ENCODE measurements at places on chromosomes 3 and 15. TPM values are rescaled to one million over a fixed set of nuclear protein-coding genes. Genes with fewer than 3 reads are reported as not detected.

GRCh38 chr15:99729920-99730319 is 3.3 kb downstream of the LYSMD4 start:
- no peak for DNase-seq

GRCh38 chr3:47385796-47386195 is 5.0 kb downstream of the PTPN23 start:
- no peak for DNase-seq

The RTP1 gene
- not detected for total RNA-seq

DNA sequence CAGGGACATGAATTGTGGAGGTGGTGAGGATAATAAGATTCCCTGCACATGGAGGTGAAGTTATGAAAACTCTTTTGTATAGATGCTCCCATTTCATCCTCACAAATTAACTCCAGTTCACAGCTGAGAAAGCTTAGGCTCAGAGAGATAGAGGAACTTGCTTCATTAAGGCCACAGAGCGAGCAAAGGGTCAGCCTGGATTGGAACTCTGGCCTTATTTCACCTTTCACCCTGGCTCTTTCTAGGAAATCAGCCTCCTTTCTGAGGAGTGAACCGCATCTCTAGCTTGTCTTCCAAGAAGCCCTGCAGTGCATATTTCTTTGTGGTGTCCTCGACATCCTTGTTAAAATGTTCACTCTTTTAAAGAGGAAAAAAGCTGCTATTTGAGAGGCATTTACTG is 58.0 kb upstream of the SLC25A26 start:
- DNase-seq: no peak

- DNase-seq: no peak
Measured at GRCh38 chr3:51408813-51409212, 17.7 kb downstream of the RBM15B start.

DNA sequence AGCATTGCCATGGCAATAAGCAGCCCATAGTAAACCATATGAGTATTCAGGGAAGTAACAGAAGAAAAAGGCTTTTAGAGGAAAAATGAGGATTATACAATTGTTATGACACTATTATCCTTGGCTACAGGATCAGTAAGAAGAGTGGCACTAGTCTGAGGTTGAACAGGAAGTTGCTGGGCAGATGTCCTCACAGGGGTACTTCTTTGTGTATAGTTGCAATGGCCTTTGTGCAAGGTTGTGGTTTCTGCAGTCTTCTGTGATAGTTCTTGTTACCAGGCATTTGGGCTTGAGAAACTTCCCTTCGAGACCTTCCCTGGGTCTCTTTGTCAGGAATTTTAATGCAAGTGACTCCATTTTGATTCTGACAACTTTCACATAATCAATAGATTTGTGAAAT is 100.6 kb upstream of the ATP11B start:
- DNase-seq: no peak

GRCh38 chr15:89019436-89019835 is 68.8 kb upstream of the ABHD2 start:
- DNase-seq: no peak

The PTX3 gene
- total RNA-seq: not detected

The LYZL4 gene
- total RNA-seq: not detected

The ARID3B gene
- total RNA-seq: 49.2 TPM

GRCh38 chr3:130509008-130509407 is 8.0 kb upstream of the COL6A6 start:
- DNase-seq: no peak

The DAPK2 gene
- 3.7 TPM for total RNA-seq

- DNase-seq: no peak
Measured at GRCh38 chr3:134087060-134087974, 57.6 kb upstream of the SLCO2A1 start.

DNA sequence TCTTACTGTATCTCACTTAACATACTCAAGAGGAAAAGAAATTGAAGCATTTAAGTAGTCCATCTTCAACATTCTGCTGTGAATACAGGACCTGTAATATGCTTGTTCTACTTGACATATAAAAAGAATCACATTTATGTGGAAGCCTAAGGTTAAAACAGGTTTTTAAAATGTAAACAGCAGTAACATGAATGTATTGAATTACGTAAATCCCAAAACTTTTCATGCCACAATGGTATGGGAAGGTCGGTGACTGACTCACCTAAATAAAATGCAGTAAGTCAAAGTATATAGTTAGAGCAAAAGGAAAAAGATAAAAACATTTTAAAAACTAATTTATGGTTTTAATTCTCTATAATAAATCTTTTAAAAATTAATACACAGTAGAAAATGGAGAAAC is 115.7 kb upstream of the TJP1 start:
- DNase-seq: no peak

The TARS3 gene
- 10.3 TPM for total RNA-seq

GRCh38 chr3:67018105-67018788 is 20.1 kb downstream of the KBTBD8 start:
- DNase-seq: no peak

DNA sequence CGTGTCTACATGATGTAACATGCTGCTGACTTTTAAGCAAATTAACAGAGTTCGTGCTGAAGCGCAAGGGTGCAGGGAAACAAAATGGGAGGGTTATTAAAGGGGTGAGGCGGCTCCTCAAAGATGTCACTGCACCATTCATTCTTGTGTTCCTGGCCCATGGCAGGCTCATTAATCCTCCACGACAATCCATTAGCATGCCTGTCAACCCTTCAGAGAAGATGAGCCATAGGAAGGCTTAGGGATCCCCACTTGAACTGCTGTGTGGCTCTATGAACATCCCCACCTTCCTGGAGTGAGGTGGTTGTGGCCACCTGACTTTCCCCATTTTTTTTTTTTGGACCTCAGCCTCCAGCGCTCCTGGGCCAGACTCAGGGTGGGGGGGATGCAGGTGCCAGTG is 45.8 kb downstream of the IGF1R start:
- DNase-seq: no peak

DNA sequence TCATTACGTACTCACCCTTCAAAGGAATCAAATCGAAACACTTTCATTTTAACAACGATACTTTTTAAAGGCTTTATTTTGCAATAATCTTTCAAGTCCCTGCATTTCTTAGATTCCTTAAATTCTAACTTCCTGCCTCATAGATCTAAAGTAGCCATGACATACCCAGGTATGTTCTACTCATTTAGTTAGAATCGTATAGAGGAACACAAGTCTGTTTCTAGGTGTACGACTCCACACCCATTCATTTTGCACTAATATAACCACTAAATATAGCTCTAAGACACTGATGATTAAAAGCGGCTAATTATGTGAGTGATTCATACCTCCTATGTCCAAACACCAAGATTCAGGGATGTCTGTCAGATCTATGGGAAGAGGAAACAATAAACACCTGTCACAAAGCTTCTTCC is 1.3 kb downstream of the ATP13A3 start:
- no peak for DNase-seq

The CD200 gene
- total RNA-seq: 9.1 TPM

Data from activated CD4-positive, alpha-beta memory T cell treated with anti-CD3 and anti-CD28 coated beads, Interleukin-2, amount 10 ng/mL, durations not matched to agents 7 days and 5 days (primary cell).